Stimulated activated CD4-positive, alpha-beta T cell treated with anti-CD3 and anti-CD28 coated beads, Interleukin-15, amount 100 ng/mL, for 1 hour (primary cell): ENCODE measurements at places on chromosomes 4 and X.

GRCh38 chr4:85522836-85523235 lies 47.9 kb downstream of the ARHGAP24 start:
- DNase-seq = no peak

DNA sequence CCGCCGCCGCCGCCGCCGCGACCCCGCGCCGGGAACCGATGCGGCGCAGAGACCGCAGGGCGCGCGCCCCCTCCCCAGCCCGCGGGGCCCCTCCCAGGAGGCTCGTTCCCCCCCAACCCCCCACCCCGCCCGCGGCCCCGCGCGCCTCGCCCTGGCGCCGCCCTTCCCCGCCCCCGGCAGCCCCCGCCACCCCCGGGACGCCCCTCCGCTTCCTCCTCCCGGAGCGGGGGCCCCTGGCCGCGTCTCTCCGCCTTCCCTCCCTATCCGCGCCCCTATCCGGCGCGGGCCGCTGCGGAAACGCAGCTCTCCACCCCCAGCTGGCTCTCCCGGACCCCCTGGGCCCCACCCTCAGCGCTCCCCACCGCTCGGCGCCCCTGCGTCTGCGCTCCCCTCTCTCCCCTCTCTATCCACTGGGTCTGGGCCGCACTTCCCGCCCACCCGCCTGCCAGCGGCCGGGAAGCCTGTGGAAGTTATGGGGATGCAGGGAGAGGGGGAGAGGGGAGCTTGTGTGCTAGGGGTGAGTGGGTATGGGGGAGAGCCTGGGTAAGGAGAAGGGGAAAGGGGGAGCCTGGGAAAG lies at the start of gene TMEM271:
TSS of gene TMEM271 (minus strand) at position 51 of the 577 bp plus-strand sequence. CDS start 233 bp downstream, outside the sequence.
- DNase-seq = no peak

DNA sequence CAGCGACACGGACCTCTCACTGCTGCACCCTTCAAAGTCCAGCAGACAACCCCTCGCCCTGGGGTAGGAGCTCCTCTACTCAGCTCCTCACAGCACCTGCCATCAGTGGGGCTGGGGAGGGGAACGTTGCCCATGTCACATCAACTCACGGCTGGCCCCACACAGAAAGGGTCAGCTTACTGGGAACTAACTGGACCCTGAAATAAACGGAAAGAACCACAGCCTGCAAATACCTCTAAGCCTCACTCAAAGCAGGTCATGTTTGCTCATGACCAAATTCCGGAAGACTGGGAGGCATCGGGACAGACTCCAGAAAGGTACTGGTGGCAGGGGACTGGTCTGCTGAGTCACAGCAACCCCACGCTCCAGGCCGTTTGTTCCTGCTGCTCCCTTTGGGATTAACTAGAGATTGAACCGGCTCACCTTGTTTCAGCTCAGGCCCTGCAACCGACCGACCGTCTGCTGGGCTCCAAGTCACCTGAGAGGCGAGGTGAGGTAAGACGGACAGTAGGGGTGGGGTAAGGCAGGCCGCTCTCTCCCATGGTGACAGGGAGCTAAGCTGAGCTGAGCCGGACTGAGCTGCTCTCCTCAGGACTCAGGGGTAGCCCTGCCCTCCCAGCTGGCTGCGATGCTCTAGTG lies 5.6 kb downstream of the G6PD start:
- no peak for DNase-seq

GRCh38 chr4:108450236-108450898 lies 170.0 kb upstream of the RPL34 start:
- no peak for DNase-seq

GRCh38 chr4:35125995-35126712 lies 1118.2 kb downstream of the ARAP2 start:
- DNase-seq = no peak

GRCh38 chrX:77814210-77814609 lies 28.2 kb upstream of the ATRX start:
- DNase-seq = no peak

GRCh38 chr4:70518716-70519115 lies 347 bp downstream of the AMTN start:
- no peak for DNase-seq

GRCh38 chr4:142427456-142427855 lies 418.6 kb downstream of the INPP4B start:
- no peak for DNase-seq

- DNase-seq = no peak
Measured at GRCh38 chrX:39320165-39320564, 518.9 kb downstream of the MID1IP1 start.

GRCh38 chr4:155828628-155829027 lies 37.4 kb downstream of the ASIC5 start:
- no peak for DNase-seq

DNA sequence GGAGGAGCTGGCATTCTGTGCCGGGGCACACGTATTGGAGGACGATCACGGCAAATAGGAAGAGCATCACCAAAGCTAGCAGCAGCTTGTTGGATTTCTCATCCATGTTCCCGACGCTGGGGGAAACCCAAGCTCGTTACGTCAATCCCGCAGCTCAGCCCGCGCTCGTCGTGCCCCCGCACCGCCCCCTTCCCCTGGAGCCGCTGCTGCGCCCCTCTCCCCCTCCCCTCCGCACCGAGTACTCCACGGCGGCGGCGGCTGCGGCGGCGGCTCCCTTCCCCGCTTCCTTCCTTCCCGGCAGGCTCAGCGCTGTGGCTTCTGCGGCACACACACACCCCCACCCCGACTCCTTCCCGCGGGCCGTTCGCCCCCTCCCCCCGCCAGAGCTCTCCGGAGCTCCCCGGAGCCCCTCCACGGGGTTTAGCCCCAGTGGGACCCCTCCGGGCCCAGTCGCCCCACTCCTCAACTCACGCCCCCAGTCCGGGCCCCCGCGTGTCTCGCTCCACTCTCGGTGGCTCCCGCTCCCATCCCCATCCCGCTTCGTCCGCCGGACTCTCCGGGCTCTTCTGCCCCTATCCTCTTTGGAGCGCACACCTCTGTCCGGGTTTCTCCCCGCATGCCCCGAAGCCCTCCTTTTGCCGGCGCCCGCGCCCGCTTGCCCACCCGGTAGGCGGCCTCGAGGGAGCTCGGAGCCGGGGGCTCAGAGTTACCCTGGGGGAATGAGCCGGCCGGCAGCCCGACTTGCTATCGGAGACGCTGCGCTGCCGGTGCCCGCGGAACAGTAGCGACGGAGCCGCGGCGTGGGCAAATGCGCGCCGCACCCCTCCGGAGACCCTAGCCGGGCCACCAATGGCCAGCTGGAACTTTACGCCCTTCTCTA lies 978 bp downstream of the HS6ST2 start:
- no peak for DNase-seq

DNA sequence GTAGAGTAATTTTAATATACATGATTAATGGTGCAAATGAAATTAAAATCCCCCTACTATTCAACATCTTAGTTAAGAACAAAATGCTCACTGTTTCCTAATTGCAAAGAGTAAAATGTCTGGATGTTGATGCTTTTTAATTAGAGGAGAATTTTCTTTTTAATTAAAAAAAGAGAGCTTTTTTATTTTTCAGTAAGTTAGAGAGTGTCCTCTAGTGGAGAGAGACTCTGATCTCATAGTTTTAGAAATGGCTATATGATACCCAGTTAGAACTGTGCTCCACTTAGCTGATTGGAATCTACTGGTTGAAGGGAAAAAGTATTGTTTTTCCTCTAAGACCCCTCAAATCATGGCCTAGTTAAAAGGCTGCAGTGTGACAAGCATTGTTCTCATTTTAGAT lies 312.0 kb upstream of the MAGEB2 start:
- DNase-seq = no peak

- no peak for DNase-seq
Measured at GRCh38 chr4:169128902-169129301, 118.8 kb upstream of the CBR4 start.

GRCh38 chrX:17028356-17028755 lies 81.9 kb downstream of the REPS2 start:
- no peak for DNase-seq

GRCh38 chr4:4526401-4526800 lies 15.4 kb downstream of the STX18 start:
- no peak for DNase-seq

DNA sequence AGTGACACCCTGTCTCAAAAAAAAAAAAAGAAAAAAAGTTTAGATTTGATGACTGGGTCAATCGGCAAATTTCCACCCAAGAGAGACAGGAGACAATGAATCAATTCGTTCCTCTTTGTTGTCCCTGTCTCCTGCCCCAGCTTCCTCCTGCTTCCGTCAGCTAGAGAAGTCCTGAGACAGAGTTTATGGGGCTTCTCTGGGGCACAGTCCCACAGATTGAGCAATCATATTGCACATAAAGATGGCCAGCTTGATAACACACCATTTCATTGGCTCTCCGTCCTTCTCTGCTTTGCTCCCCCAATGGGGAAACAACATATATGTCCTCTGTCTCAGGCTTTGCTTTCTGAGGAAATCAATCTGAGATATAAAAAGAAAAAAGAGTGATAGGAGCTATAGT lies 78.4 kb upstream of the FUNDC1 start:
- no peak for DNase-seq

DNA sequence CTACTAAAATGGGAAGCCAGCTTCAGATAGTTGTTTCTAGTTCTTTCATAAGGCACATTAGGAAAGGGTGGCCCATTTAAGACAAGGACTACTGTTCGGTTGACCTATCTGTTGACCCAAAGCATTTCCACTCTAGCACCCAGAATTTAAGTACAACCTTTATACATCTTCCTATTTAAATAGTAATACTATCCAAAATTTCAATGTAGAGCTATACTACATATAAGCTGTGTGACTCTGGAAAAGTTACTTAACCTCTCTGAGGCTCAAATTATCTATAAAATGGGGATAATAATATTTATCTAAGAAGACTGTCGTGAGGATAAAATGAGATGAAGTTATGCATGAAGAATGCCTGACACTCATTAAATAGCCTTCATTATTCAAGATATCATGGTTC lies 82.0 kb upstream of the TMEM164 start:
- DNase-seq = no peak

DNA sequence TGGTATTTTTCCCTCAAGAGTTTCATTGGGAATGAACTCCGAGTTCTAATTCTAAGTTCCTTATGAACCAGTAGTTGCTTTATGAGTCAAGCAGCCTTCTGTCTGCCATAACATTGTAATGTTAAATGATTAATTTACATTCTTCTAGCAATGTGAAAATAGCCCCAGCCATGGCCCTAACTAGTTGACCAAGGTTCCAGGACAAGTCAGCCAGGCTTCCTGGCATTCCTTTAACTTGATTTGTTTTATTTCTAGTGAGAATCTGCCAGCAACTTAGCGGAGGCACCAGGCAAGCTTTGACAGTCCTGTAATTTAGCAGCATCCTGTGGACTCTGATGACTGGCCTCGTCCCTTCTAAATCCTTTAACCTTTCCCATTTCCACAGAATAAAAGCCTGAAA lies 69.0 kb downstream of the GLRA2 start:
- no peak for DNase-seq

- no peak for DNase-seq
Measured at GRCh38 chrX:69185141-69185540, 19.9 kb upstream of the PJA1 start.

DNA sequence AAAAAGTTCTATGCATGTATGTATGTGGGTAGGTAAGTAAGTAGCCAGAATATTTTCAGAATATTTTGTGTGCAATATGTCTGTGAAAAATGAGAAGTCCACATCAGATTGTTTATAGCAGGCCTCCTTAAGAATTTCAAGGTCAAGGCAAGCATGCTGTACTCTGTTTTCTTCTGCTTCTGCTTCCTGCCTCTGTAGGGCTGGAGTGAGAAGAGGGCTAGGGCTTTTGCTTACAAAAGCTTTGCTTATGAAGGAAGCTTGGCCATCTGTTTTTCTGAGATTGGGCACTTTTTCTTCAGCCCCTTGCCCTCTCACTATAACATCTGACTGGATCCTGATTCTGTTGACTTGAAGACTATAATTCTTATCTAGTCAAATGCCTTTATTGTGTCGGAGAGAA lies 150.4 kb downstream of the EMCN start:
- no peak for DNase-seq

DNA sequence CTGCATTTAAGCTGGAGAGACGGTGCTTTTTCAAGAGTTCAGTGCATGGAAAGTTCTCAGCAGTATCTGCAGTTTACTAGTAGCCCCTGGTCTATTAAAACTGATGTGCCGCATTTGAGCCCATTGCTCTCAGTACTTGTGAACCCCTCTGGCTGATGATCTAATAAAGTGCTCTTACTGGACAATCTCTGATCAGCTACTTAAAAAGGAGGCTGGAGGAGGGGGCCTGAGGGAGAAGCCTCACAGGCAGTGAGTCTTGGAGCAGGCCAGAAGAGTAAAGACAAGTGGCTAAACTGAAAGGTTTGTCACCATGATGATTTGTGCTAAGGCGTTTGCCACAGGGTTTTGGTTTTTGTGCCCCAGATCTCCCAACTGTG lies 138.5 kb downstream of the ARX start:
- DNase-seq = no peak

- DNase-seq = no peak
Measured at GRCh38 chr4:127182687-127183086, 450.1 kb upstream of the INTU start.
